T-helper 22 cell (primary cell): ENCODE measurements at places on chromosomes 11 and 22.

DNA sequence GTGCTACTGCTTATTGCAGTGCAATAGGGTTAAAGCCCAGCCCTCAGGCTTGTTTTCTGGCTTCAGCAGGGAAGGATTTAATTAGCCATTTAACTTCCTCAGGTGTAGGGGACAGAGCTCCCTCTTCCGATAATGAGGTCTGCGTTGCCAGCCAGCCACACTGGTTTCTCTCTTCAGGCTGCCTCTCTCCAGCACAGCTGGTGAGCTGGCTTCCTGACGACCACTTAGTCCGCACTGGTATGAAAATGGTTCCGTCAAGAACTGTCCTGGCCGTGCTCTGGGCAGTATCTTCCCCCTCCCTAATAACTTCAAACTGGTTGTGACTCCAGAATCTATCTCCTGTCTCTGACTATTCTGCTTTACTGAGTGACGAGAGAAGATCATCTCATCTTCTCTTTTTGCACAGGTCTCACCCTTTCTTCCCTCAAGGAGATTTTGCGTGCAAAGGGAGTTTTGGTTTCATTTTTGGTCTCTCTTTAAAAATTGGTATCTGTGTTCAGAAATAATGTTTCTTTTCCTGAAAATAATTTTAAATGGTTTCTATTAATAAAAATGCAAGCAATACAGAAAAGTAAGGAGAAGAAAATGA is 49.2 kb downstream of the CNTN5 start:
- DNase-seq = no peak

- no peak for DNase-seq
These were observed 429 bp upstream of the SNX15 start for GRCh38 chr11:65026810-65027209.

DNA sequence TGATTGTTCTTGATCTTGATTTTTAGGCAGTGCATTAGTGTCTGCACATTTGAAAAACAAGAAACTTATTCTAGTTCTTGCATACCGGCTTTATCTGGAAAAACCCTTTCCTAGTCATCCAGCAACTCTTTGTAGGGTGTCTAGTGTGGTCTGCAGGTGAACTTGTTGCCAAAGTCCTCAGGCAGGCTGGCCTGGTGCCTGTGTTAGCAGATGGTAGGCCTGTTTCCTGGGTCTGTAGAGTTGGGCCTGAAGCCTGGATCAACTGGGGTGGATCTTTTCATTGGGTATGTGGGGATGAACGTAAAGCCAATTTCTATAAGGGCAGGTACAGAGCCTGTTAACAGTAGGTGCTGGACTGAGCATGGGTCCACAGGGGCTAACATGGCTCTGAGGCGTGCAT is 5.6 kb upstream of the GLYATL1 start:
- no peak for DNase-seq

DNA sequence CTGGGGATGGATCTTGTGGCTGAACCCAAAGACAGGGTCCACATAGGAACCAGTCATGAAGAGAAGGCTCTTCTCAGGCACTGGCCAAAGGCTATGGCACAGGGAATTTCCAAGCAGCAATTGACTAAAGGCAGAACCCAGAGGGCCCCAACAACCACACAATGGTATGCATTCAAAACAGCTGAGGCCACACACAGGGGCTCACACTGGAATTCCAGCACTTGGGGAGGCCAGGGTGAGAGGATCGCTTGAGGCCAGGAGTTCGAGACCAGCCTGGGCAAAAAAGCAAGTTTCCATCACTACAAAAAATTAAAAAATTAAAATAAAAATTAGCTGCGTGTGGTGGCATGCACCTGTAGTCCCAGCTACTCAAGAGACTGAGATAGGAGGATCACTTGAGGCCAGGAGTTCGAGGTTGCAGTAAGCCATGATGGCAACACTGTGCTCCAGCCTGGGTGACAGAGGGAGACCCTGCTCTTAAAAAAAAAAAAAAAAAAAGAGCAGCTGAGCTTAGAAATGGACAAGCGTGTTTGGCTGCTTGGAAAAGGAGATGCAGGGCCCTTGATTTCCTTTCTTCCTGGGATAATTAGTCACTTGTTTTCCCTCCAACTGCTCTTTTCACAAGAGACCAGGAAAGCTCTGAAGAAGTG is 44.6 kb downstream of the MYH9 start:
- no peak for DNase-seq
